Hindlimb muscle (tissue), 1 donor: ENCODE measurements at places on chromosomes 2 and 18. TPM values are rescaled to one million over a fixed set of nuclear protein-coding genes. Genes with fewer than 3 reads are reported as not detected.

The GBX2 gene
- polyA plus RNA-seq = 0.22 TPM

The DYSF gene
- polyA plus RNA-seq = 185 TPM

The TMEM87B gene
- polyA plus RNA-seq = 13.7 TPM

The SLC14A1 gene
- 0.74 TPM for polyA plus RNA-seq

The BUB1 gene
- 8.7 TPM for polyA plus RNA-seq

The METTL4 gene
- 9.9 TPM for polyA plus RNA-seq

The DLX1 gene
- polyA plus RNA-seq = not detected

The CROCC2 gene
- 0.22 TPM for polyA plus RNA-seq

The HOXD10 gene
- polyA plus RNA-seq = 0.10 TPM

The ASXL3 gene
- polyA plus RNA-seq = 4.7 TPM

The RNF144A gene
- polyA plus RNA-seq = 21.5 TPM

The CCL20 gene
- polyA plus RNA-seq = 0.41 TPM

The PLGLB1 gene
- polyA plus RNA-seq = 3.5 TPM

The EPB41L3 gene
- polyA plus RNA-seq = 131 TPM

The CNRIP1 gene
- 22.4 TPM for polyA plus RNA-seq

The ANKZF1 gene
- 29.5 TPM for polyA plus RNA-seq

The NEURL3 gene
- polyA plus RNA-seq = 0.22 TPM

The CCDC178 gene
- 0.36 TPM for polyA plus RNA-seq

The PIGN gene
- polyA plus RNA-seq = 16.3 TPM

The KIF5C gene
- 0.96 TPM for polyA plus RNA-seq

The RAD51AP2 gene
- polyA plus RNA-seq = 0.25 TPM

The RNU2-63P gene
- not detected for polyA plus RNA-seq

The HMSD gene
- polyA plus RNA-seq = not detected

The MERTK gene
- polyA plus RNA-seq = 4.4 TPM

The PID1 gene
- polyA plus RNA-seq = 16.6 TPM

The CFAP65 gene
- not detected for polyA plus RNA-seq

The DLGAP1 gene
- polyA plus RNA-seq = 1.5 TPM

The MEP1B gene
- polyA plus RNA-seq = not detected

The EDAR gene
- polyA plus RNA-seq = not detected

The RGPD4 gene
- polyA plus RNA-seq = not detected

The SERPINB12 gene
- polyA plus RNA-seq = 1.3 TPM

The MARCO gene
- 1.4 TPM for polyA plus RNA-seq

The GKN1 gene
- 0.25 TPM for polyA plus RNA-seq

The TMEFF2 gene
- polyA plus RNA-seq = 18.6 TPM

The G6PC2 gene
- not detected for polyA plus RNA-seq

The ECEL1 gene
- polyA plus RNA-seq = 0.39 TPM

The CDH19 gene
- polyA plus RNA-seq = 0.92 TPM
